Left hindlimb (tissue), 1 donor: ENCODE measurements at places on chromosomes 4 and X.
A peak's percentile ranks its signal among the peaks of the same experiment; 100 is the strongest.

DNA sequence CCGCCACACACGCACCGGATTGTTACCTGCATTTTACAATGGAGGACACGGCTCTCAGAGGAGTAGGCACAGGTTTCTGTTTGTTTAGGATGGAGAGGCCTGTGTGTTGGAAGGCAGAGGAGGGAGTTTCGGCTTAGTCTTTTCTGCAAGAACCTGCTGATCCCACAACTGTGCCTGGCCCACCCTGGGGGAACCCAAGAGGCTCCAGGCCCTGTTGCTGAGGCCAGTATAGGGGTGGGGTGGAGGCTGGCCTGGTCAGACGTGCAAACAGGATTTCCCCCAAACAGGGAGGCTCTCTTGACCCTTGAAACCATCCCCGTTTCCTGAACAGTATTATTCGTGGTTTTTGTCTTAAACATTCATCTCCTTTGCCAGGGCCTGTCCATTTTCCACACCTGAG lies 772 bp upstream of the SLC49A3 start:
- DNase-seq, result no peak

DNA sequence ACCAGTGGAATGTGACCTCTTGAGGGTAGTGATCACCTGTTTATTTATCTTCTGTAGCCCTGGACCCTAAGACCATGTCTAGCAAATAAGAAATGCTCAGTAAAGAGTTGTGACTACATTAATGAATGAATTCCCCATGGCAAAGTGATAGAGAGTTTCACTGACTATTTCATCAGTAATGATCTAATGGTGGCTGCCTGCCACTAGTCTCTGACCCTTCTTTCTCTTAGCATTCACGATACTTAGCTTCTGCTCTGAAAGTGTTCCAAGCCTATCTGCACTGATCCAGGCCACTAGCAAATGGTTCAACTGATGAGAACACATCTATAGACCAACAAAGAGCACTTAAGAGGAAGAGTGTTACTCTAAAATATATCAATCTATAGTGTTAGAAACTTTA lies 50.0 kb upstream of the RASGEF1B start:
- DNase-seq, result no peak

GRCh38 chr4:180617196-180617595 lies 1626.0 kb upstream of the TENM3 start:
- DNase-seq, result no peak

GRCh38 chrX:108772549-108772948 lies 36.2 kb upstream of the IRS4 start:
- DNase-seq, result no peak

- DNase-seq, result no peak
Observed at GRCh38 chrX:16643176-16643575, 6.8 kb upstream of the S100G start.

GRCh38 chr4:25807102-25807728 lies 55.6 kb downstream of the SEL1L3 start:
- no peak for DNase-seq

- no peak for DNase-seq
Observed at GRCh38 chr4:53009824-53010223, 147.7 kb downstream of the RASL11B start.

DNA sequence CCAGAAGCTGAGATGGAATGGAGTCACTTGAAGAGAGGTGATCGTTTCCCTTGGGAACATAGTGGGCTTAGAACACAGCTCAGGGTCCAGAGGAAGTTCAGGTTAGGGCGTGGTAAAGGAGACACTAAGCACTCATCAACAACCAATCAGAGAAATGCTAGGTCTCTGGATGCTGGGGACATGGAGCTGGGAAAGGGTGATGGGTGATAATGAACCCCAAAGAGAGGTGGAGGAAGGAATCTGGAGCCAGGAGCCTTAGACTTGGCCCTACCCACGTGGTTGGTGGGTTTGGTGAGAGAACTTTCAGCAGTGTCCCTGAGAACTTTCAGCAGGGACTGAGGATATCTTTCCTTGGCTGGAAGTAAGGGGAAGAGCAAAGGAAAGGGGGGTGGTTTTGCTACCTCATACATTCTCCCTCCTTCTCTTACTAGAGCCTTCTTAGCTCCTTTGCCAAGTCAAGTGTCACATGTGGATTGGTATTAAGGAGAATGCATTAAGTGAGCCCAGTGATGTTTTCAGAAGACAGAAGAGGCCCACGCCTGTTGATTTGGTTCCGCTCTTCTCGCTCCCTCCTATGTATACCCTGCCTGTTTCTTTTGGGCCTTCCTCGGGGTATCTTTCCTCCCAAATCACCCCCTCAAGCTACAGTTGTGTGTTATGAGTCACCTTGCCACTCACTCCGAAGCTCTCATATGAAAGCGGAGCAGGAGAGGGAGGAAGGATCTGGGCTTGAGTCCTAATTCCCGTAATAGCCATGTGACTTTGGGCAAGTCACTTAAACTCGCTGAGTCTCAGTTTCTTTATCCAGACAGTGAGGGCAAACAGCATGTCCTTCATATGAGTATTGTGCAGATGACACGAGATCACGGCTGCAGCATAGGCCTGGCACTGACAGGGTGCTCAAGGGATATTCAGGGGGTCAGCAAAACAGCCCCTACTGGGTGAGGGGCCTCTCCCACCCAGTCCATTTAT lies 63.1 kb downstream of the TSC22D3 start:
- no peak for DNase-seq

DNA sequence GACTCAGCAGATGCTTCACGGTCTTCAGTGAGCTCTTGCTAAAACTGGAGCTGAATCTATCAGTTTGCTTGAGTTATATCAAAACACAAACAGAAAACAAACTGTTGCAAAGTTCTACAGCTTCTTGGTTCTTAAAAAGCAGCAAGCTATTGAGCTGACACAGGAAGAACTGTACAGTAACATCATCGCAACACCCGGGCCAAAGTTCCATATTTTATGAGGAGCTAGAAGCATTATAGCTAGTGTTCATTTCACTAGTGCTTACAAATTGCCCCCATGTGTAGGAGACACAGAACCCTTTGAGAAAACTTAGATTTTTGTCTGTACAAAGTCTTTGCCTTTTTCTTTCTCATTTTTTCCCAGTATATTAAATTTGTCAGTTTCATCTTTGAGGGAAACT lies 17.3 kb upstream of the CSTF2 start:
- DNase-seq, result no peak

GRCh38 chr4:110467400-110467799 lies 8.6 kb upstream of the ENPEP start:
- DNase-seq, result no peak

DNA sequence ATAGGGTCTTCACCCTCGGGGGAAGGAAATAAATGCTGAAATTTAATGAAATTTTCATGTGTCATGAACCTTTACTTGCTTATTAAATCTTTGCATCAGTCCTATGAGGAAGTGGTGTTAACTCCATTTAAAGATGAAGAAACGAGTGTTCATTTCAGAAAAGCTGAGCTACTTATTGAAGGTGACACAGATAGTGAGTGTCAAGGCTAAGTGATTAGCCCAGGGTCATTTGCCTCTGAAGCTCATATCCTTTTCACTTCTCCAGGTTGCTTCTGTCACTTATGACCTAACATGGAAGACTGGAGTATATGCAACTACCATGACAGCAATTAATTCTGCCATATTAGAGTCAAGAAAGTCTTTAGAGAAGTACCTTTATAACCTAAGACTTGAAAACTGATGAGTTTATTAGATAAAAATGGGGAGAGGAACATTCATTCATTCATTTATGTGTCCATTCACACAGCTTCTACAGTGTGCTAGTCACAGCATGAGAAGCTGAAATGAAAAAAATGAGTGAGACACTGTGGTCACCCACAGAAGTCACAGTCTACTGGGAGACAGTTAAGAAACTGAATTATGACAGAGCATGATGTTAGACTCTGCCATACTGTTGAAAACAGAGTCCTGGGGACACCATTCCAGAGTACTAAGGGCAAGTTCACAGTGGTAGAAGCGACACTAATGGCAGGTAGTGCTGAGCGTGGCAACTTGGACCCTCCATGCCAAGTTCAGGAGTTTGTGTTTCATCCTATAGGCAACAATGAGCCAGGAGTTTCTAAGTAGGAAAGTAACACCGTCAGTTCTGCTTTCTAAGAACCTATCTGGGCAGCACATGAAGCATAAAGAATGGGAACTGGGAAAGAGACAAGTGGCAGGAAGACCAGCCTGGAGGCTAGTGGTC lies 21.3 kb downstream of the ALPK1 start:
- no peak for DNase-seq

GRCh38 chr4:164304101-164304639 lies 449.8 kb upstream of the SMIM31 start:
- no peak for DNase-seq

GRCh38 chr4:177455561-177455970 lies 13.3 kb upstream of the AGA start:
- peak; percentile 36 for DNase-seq
